GM19239 (cell line): ENCODE measurements at places on chromosomes 12 and 14.
A peak's percentile ranks its signal among the peaks of the same experiment; 100 is the strongest.

GRCh38 chr12:24960222-24960855 lies 11.4 kb upstream of the BCAT1 start:
- DNase-seq = no peak

DNA sequence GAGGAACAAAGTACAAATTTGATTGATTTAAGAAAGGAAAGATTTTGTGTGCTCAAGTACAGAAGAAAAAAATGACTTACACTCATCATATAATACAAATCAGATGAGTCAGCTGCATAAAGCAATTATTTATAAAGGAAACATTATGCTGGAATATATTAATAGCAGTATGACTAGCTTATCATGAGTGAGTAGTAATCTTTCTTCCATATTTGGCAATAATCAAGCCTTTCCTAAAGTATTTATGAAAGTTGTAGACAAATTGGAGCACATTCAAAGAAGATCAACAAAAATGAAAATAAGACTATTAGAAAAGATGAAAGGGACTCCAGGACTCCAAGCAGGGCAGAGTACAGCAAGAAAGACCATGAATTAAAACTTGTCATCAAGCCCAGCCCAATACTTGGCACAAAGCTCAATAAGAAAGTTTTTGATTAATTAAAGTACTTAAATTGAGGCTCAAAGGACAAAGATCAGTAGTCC lies 32.8 kb downstream of the CCER1 start:
- no peak for DNase-seq

GRCh38 chr14:45716572-45716971 lies 463.6 kb upstream of the MIS18BP1 start:
- no peak for DNase-seq

GRCh38 chr14:51028361-51028760 lies 66.5 kb downstream of the TRIM9 start:
- DNase-seq = no peak

DNA sequence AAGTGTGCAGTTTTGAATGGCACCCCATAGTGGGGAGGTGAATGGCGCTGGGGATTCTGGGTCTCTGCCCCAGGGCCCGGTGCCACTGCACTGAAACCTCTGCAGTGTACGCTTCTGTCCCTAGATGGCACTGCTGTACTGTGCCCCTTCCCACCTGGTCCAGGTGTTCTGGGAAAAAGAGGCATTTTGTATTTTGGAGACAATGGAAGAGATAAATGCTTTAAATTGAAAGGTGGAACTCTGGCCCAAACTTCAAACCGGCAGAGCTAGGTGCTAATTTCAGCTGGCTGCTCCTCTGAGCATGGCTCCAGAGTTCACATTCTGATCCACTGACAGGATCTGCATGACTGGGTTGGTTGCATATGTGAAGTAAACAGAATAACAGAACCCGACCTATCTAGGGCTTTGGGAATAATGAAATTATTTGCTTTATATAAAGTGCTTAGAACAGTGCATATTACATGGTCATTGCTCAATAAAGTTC lies 52.2 kb downstream of the KRT80 start:
- no peak for DNase-seq

GRCh38 chr12:3229577-3229976 lies 152.4 kb downstream of the TSPAN9 start:
- no peak for DNase-seq

DNA sequence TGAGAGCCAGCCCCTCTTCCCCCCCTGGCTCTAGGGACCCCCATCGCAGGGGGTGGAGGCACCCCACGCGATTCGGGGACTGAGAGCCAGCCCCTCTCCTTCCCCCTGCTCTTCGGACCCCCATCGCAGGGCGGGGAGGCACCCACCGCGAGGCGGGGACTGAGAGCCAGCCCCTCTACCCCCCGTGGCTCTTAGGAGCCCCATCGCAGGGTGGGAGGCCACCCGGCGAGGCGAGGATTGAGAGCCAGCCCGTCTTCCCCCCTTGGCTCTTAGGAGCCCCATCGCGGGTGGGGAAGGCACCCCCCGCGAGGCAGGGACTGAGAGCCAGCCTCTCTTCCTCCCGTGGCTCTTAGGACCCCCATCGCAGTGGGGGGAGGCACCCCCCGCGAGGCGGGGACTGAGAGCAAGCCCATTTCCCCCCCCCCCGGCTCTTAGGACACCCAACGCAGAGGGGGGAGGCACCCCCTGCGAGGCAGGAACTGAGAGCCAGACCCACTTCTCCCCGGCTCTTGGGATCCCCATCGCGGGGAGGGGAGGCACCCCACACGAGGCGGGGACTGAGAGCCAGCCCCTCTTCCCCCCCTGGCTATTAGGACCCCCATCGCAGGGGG lies 45.6 kb downstream of the DDX11 start:
- DNase-seq = no peak

DNA sequence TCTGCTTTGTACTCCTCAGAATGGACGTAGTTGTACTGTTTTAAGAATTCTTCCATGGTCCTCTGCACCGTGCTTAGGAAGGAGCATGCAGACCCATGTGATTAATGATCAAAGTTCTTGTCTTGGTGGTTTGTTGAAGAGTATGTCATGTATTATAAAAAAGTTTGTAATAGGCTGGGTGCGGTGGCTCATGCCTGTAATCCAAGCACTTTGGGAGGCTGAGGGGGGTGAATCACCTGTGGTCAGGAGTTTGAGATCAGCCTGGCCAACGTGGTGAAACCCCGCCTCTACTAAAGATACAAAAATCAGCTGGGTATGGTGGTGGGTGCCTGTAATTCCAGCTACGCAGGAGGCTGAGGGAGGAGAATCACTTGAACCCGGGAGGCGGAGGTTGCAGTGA lies 61.8 kb upstream of the RTL1 start:
- no peak for DNase-seq

- DNase-seq = no peak
Measured at GRCh38 chr12:57813971-57814772, 4.4 kb downstream of the AVIL start.

- DNase-seq = no peak
Measured at GRCh38 chr12:45425426-45425825, 209.5 kb downstream of the ANO6 start.

DNA sequence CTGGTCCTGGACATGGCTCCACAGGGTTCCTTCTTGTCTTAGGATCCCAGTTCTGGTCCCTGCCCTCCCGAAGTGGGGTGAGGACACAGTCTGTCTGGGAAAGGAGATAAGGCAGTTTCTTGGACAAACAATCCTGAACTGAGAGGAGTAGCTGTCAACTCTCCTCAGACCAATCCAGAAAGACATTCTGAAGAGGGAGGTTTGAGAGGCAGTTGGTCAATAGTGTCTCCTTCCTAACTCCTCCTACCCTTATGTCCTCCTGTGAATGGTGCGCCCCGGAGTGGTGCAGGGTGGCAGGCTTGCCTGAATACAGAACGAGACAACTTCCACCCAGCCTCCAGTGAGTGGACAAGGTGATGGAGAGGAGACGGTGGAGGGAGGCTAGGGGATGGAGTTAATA lies 15.4 kb upstream of the ASIC1 start:
- no peak for DNase-seq

- peak; percentile 88 for DNase-seq
Measured at GRCh38 chr12:52327052-52327829, 6.0 kb upstream of the KRT83 start.

DNA sequence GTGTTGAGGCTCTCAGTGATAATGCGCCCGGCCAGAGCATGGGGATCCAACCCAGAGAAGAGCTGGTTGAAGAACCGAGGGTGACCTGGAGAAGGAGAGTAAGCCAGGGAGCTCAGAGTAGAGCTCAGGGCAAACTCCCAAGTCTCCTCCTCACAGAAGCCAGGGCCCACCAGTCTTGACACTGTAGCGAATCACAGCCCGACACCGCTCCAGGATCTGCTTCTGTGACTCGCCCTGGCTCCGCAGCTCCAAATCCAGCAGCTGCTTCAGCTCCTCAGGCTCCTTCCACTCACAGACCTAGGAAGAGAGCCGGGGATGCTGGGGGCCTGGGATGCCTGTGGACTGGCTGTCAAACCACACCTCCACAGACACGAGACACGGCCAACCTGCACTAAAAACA lies 8.2 kb upstream of the ZNF740 start:
- DNase-seq = no peak

DNA sequence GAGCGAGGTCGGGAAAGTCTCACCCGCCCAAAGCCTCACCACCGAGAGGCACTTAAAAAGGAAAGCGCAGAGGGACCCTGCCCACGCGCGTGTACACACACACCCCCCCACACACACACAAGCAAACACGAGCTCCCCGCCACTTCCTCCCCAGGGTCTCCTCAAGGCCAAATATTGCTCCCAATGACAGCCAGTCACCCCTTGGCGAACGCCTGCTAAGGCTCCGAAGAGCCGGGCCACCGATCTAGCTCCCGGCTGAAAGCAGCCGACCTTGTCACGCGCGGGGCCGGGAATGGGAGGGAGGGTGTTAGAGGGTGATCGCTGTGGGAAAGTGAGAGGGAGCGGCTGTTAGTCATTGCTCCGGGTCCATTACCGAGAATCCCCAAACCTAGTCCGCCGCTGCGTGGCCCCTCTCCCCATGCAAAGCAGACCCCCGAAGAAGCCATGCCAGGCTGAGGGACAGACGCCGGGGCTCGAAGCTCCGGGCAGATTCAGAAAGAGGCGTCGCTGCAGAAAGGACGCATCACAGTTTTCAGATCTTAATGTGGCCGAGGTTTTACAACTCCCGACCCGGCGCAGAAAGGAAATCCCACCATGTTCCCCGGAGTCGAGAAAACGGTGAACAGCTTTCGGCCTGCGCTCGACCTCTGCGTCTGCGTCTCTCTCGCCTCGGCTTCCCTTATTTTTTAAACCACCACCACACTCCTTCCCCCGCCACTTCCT lies 2.6 kb downstream of the BMP4 start:
- DNase-seq = no peak

DNA sequence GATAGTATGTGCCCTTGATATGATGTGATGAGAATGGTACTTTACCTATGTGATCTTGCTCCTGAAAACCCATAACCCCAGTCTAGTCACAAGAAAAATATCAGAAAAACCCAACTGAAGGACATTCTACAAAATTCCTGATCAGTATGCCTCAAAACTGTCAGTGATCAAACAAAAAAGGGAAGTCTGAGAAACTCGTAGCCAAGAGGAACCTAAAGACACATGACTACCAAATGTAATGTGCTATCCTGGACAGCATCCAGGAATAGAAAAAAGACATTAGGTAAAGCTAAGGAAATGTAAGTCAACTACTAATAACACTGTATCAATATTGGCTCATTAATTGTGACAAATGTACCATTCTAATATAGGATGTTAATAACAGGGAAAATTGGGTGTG lies 4.1 kb upstream of the WIF1 start:
- no peak for DNase-seq

GRCh38 chr14:71478542-71478941 lies 453.7 kb upstream of the RGS6 start:
- DNase-seq = no peak

DNA sequence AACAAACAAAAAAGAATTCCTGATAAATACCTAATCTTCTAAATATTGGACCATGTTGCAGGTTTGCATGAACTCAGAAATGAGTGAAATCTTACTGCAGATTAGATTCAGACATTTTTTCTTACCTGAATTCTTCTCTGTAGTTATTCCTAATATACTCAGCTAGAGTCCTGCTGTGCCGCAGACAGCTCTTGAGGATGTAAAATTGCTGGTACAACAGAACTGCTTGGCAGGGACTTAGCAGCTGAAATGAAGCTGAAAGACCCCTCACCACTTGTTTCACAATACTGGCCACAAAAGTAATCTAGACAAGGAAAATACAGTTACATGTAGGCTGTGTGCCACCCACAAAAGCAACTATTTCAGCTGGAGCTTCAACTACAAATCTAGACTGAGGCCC lies 48.3 kb upstream of the KICS2 start:
- no peak for DNase-seq

DNA sequence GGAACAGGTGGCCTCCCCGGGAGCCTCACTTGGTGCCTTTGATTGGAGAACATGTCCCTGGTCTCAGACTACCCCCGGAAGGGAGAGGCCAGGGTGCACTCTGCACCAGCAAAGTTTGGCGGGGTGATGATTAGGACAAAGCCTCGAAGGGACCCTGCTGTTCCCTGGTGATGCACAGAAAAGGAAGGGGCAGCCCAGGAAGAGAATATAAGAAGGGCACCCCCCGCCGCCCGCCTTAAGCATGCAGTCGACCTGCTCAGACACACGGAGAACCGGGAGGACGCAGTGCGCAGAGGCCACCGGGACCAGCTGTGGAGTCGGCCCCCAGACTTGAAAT lies 6.9 kb downstream of the SCARB1 start:
- DNase-seq = no peak

GRCh38 chr12:70733385-70733784 lies 96.2 kb upstream of the PTPRB start:
- DNase-seq = peak; percentile 35

DNA sequence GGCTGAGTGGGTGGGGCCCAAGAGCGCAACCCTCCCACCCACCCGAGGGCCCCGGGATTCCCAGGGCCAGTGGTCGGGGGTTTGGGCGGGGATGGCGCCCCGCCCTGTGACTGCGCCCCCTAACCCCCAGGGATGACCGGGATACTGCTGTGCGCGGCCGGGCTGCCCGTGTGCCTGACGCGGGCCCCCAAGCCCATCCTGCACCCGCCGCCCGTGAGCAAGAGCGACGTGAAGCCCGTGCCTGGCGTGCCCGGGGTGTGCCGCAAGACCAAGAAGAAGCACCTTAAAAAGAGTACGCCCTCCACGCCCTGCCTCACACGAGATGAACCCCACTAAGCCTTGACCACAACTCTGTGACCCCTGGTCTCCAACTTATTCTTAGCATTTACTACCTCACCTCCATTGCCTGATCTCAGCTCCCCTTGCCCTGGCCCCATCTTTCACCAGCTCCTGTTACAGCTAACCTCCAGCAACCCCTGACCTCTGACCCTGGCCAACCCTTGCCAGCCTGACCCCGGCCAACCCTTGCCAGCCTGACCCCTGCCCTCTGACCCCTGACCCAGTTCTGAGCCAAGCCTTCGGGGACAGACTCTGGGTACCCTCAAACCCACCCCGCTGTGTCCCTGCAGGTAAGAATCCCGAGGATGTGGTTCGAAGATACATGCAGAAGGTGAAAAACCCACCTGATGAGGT lies 37.0 kb downstream of the DTX1 start:
- no peak for DNase-seq

GRCh38 chr14:60632777-60633176 lies 16.5 kb downstream of the SIX1 start:
- DNase-seq = no peak

- no peak for DNase-seq
Measured at GRCh38 chr14:23513005-23513817, 38.4 kb downstream of the ZFHX2 start.

DNA sequence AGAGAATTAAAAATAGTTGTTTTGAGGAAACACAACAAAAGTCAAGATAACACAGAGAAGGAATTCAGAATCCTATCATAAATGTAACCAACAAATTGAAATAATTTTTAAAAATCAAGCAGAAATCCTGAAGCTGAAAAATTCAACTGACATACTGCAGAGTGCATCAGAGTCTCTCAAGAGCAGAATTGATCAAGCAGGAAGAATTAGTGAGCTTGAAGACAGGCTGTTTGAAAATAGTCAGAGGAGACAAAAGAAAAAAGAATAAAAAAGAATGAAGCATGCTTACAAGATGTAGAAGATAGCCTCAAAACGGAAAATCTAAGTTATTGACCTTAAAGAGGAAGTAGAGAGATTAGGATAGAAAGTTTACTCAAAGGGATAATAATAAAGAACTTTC lies 65.8 kb upstream of the PPP2R5C start:
- no peak for DNase-seq
